ENCODE measurements at places on chromosomes 13 and 19.

DNA sequence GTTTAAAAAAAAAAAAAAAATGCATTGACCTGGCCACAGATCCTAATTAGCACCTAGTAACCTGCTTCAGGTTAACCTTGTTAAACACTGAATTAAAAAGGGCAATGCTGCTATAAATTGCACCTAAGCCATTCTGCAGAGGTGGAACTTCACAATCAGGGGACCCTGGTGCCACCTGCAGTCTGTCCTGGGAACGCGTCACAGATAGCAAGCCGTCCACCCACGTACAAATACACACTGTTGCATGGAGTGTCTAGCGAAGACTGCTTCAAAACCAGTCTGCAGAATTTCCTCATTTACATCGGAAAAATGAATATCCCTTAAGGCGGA lies 169.3 kb downstream of the COL4A1 start:
- no peak for DNase-seq

DNA sequence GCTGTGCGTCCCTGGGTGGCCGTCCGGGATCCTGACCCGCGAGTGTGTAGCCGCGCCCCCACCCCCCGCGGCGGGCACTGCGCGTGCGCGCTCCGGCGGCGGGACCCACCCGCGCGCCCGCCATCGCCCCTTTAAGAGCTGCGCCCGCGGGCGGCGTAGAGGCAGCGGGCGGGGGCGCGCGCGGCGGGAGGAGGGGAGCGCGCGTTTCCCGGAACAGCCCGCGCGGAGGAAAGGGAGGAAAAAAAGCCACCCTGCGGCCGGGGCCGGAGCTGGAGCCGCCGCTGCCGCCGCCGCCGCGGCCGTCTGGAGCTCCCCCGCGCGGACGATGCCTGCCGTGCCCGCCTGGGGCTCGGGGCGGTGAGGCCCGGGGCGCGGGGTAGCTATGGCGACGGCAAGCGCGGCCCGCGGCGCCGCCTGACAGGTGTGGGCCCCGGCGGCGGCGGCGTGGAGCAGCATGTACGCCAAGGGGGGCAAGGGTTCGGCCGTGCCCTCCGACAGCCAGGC lies at the start of gene SSBP4:
TSS of gene SSBP4 (plus strand) at position 204 of the 504 bp plus-strand sequence. CDS start at position 455, 251 bp downstream.
- DNase-seq = peak; percentile 85

DNA sequence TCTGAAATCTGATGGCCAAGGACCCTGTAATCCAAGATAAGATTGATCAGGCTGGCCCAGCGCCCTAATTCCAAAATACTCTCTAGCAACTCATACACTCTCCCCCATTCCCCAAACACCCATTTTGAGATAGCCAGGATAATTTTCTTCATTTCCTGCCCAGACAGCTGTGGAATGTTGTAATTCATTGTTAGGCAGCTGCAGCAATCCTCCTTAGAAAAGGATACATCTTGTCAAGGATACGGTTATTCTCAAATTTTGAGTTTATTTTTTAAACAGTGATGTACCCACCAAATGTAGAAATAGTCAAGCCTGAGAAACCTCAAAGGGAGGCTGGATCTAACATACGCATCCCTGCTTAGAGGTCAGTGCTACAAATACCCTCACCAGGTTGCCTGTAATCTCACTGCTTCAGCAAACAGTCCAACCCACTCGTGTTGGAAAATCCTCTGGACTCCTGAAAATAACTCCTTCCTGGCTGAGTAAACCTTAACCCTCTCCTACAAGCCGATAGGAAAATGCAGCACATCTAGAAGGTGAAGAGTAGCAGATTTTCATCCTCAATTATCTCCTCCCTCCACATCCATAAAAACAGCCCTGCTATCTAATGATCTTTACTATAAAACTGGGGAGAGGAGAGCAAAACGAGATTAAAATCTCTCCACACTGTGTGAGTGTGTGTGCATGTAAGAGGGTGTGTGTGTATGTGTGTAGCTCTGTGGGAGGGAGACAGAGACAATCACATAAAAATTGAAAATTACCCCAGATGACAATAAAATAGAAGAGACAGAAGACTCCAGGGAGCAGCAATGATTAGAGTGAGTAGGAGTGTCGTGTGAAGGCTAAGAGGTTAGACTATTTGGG lies 683.1 kb downstream of the DIAPH3 start:
- DNase-seq = peak; percentile 6

- DNase-seq = no peak
Observed at GRCh38 chr19:1851654-1852580, 3.6 kb upstream of the REXO1 start.

- DNase-seq = no peak
Observed at GRCh38 chr13:58592786-58593185, 961.2 kb downstream of the PCDH17 start.

Data from fibroblast of skin of abdomen (primary cell).